ENCODE measurements at places on chromosomes 6 and 20.

DNA sequence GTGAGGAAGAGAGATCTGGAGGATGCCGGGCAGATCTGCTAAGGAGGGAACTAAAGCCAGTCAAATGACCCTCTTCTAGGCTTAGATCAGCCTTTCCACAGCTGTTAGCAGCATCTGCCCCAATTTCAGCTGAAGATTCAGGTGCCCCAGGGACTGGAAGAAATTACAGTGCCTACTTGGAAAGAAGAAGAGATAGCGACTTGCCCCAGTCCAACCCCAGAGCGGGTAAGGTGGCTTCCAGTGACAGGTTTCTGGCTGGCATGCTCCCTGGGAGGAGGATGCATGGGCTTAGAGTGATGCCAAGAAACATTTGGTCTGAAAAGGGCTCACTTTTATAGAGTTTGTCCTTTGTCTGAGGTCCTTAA lies 620 bp downstream of the TJAP1 start:
- DNase-seq, result no peak

- no peak for DNase-seq
Measured at GRCh38 chr6:4723383-4723782, 52.8 kb upstream of the CDYL start.

GRCh38 chr6:113630738-113631535 lies 226.2 kb upstream of the MARCKS start:
- peak; percentile 64 for DNase-seq

GRCh38 chr20:675453-676314 lies at the start of gene SCRT2:
TSS of gene SCRT2 (minus strand) at chr20:675802. CDS start at chr20:675601, 201 bp downstream.
- peak; percentile 72 for DNase-seq

DNA sequence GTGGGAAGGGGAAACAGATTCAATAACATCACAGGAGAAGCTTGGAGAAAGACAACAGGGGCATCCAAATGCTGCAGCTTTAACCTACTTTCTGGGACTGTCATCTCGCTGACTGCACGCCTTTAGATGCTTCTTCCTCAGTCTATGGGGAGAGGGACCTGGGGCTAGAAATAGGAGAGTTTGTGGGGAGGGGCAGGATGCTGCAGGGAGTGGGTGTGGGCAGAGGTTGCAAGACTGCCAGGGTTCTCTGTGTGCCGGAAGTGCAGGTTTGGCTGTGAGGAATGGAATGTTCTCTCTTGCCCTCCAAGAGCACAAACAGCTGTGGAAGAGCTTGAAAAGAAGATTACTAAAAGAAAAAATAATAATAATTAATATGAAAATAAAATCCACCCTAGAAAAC lies 93.2 kb downstream of the FOXO3 start:
- DNase-seq, result peak; percentile 71

DNA sequence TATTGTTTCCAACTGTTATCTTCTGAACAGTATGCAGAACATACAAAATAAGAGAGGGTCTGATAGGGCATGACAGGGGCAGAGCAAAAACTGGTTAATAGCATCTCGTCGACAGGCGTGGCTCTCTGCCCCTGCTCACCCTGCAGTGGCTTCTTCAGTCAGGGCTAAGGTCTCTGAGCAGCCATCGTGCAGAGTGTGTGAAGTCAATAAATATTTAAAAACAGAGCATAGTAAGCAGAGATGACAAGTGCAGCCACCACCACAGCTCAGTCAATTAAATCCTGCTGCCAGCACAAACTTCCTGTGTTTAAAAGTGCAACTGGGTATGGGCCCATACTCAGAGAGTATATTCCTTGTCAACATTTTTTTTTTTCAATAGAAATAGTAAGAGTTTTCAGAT lies 373.4 kb upstream of the AGPAT4 start:
- DNase-seq, result no peak

GRCh38 chr20:45111285-45111684 lies 3.7 kb downstream of the WFDC5 start:
- DNase-seq, result no peak

DNA sequence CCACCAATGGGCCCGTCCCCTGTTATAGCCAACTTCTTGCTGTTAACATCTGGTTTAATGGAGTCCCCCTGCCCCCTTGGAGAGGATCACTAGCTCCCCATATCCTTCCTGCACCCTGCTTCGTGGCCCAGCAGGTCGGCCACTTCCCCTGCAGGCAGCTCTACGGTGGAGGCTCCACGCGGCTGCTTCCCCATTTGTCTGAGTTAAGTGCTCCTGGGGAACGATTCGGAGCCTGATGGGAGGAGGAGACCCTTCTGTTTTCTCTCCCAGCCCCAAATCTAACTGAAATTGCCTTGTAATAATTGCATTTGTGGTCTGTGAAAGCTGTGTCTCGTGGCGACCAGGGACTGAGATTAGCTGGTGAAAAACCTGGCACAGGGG lies 74.6 kb downstream of the SULF2 start:
- no peak for DNase-seq

GRCh38 chr6:167652701-167653095 lies 174.0 kb upstream of the AFDN start:
- DNase-seq, result no peak

DNA sequence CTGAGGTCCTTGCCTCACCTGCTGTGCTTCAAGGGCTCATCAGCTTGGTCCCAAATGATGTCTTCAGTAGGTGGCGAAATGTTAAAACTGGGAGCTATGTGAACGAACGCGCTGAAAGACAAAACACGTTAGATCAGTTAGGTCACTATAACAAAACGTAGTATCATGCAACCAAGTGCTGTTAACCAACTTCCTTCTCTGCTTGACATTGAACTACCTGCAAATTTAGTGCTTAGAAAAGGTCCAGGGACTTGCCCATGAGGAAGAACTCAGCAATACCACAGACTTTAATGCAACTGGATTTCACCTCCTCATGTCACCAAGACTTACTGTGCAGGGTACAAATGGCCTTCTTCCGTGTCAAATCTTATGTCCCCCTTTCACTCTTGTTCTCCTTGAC lies 24.8 kb downstream of the BACH2 start:
- DNase-seq, result no peak

- DNase-seq, result no peak
Measured at GRCh38 chr6:23200946-23201345, 631.6 kb downstream of the HDGFL1 start.

DNA sequence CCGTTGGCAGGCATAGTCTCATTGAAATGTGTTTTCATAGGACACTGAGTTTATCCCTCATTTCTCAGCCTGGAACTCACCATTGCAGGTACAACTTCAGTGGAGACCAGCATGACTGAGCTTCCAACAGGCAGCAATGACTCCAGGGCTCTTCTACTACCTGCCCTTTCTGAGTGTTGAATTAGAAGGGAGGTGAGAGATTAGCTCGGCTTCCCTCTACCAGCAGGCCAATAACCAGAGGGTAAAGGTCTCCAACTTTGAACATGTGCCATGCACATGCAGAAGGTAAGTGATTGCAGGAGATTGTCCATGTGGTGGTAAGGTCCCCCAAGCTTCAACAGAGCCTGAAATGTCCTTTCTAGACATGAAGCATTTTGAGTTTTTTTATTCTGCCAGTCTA lies 233.8 kb upstream of the SUPT3H start:
- no peak for DNase-seq

DNA sequence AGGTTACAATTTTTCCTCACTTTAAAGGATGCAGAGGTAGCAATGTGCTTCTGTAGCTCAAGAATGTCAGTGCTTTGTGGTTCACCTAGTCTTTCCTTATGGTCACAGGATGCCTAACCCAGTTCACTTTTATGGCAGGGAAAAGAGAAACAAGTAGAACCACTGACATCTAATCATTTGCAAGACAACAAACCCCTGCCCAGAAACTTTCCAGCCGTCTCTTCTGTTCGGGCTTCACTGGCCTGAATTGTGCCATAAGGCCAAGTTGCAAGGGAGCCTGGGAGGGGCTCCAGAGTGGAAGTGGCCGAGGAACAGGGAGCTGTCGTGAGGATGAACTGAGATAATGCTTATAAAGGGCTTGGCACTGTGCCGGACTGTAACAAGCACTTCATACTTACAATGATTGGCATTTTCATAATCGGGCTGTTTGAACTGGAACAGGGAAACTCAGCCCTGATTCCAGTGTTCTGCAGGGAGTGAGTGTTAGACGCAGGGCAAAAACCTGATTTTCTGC lies 212.6 kb downstream of the BCAS1 start:
- DNase-seq, result peak; percentile 29

DNA sequence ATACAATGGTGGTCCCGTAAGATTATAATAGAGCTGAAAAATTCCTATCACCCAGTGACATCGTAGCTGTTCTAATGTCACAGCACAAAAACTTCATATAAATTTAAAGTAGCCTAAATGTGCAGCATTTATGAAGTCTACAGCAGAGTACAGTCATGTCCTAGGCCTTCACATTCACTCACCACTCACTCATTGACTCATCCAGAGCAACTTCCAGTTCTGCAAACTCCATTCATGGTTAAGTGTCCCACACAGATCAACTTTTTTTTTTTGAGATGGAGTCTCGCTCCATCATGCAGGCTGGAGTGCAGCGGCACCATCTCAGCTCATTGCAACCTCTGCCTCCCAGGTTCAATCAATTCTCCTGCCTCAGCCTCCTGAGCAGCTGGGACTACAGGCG lies 20.9 kb upstream of the KCNG1 start:
- DNase-seq, result no peak

GRCh38 chr20:2162823-2163166 lies 61.2 kb downstream of the STK35 start:
- no peak for DNase-seq

DNA sequence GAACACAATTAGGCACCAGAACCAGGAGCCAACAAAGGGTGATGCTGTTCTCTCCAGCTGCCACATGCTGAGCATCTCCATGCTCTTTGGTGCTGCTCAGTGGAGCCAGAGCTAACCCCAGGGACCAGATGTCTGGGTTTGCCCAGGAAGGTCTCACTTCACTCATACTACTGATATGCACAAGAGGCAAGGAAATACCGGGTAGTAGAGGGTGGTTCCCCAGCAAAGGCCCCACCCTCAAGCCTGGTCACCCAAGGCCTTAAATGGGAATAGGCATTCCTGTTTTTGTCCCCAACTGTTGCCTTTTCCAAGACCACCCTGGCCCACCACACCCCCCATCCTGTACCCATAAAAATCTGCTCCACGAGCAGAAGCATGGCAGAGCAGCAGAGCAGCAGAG lies 204.5 kb upstream of the TAB2 start:
- no peak for DNase-seq

- no peak for DNase-seq
Measured at GRCh38 chr6:97312241-97312640, 29.2 kb upstream of the MMS22L start.

GRCh38 chr20:10402938-10403608 lies 30.9 kb downstream of the MKKS start:
- DNase-seq, result no peak

GRCh38 chr20:47724396-47724795 lies 60.9 kb downstream of the SULF2 start:
- no peak for DNase-seq

DNA sequence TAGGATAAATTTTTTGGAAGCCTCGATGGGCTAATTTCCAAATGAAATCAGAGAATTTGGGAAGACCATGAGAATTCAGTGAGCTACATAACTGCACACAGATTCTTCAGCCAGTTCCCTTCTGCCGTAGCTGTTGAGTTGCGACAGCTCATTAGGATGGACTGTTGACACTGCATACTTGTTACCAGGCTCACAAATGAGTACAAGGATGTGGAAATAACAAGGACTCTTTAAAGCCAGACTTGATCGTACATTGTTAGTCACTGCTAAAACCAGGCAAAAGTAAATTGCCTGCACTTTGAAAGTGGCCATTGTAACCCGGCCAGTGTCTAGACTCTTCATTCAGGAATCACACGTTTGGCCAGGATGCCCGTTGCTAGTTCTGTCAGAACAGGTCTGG lies 37.0 kb downstream of the NDUFAF5 start:
- peak; percentile 40 for DNase-seq

- DNase-seq, result no peak
Measured at GRCh38 chr6:53023323-53023722, 28.2 kb upstream of the GSTA4 start.

Measured in fibroblast of villous mesenchyme (primary cell).